ENCODE measurements at places on chromosomes 1 and 21.
A peak's percentile ranks its signal among the peaks of the same experiment; 100 is the strongest.

GRCh38 chr1:106986603-106987002 is 69.9 kb upstream of the PRMT6 start:
- no peak for DNase-seq

GRCh38 chr21:34728479-34728878 is 59.7 kb downstream of the CLIC6 start:
- no peak for DNase-seq

DNA sequence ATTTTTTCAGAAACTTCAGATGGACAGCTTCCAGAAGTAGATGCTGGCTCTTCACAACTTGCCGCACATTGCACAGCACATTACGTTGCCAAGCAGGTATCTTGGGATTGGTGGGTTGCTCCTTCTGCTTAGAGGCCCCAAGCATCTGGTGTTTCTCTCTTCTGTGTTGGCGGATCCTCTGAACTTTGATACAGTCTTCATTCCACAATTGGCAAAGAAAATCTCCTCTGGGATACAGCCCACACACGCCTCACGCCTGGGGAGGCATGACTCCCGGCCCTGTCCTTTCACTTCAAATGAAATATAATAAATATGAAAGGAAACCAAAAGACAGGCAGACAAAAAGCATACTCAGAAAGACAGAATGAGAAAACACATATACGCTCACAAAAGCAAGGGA is 72.3 kb upstream of the PPP2R5A start:
- DNase-seq = no peak

GRCh38 chr21:38171723-38172344 is 85.0 kb upstream of the KCNJ15 start:
- peak; percentile 74 for DNase-seq

- DNase-seq = no peak
These were observed 45.7 kb downstream of the GALNT2 start for GRCh38 chr1:230112782-230113181.

DNA sequence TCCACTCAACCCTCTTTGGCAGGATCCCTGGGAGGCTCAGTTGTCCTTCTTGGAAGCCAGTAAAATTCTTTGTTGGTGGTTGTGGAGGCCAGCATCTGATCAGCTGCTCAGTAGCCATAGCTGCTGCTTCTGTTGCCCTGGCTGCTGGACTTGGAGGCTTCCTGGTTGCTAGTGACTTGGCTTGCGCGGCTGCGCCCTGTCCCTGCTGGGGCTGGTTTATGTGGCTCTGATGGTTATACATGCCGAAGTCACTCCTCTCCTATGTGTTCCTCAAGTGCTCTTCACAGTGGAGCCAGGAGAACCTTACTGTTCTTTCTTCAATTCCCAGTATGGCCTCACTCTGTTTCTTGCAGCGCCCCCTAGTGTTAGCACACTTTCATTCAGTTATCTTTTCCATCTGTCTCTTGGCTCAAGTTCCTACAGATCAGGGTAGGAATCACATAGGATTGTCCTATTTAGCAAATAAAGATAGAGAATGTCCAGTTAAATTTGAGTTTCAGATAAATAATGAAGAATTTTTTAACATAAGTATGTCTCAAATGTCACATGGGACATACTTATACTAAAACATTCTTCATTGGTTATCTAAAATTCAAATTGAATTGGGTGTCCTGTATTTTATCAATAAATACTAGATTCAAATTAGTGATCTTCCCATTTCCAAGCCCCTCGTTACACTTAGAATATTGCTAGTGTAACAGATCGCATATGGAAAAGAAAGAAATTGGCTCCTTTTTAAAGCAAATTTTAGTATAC is 176.5 kb downstream of the TGFB2 start:
- DNase-seq = no peak

DNA sequence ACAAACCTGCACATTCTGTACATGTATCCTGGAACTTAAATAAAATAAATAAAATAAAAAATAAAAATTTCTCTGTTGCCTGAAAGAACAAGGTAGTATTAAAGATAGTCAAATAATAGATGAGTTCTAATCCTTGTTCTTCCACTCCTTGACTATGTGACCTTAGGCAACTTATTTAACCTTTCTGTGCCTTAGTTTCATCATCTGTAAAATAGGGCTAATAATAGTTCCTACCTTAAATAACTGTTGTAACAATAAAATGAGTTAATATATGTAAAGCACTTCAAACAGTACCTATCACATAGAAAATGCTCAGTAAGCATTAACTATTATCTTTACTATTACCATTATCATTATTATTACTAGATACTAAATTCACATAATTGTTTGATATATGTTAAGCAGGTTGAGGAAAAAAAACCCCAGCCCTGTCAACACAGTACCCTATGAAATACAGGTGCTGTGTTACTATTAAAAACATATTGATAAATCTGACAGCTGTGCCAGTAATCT is 23.1 kb downstream of the SASS6 start:
- no peak for DNase-seq

GRCh38 chr1:9246841-9247785 is 12.5 kb downstream of the H6PD start:
- no peak for DNase-seq

DNA sequence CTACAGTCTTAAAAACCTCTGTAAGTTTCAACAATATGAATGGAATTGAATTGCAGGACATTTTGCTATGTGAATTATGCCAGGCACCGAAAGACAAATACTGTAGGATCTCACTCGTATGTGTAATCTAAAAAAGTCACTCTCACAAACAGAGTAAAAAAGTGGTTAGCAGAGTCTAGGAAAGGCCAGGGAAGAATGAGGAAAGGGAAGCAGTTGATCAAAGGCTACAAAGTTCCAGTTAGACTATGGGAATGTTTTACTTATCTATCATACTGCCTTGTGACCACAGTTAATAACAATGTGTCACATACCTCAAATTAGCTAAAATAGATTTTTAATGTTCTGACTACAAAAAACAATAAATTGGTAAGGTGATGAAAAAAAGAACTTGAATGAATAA is 565.4 kb upstream of the BRINP3 start:
- DNase-seq = peak; percentile 2

DNA sequence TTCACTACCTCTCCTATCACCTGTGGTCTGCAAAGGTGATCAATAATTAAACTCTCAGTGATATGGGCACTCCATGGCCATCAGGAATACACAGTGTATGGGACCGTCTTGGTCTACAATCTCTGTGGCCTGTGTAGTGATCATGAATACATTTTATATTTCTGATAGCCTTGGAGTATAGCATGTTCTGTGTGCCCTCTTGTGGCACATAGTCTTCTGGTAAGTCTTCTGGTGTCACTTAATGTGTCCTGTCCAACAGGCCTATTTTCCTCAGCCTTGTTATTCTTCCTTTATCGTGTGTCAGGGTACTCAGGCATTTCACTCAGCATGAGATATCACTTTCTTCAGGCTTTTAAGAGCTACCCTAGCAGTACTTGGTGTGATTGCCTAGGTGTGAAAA is 393.6 kb downstream of the AGBL4 start:
- peak; percentile 11 for DNase-seq

- no peak for DNase-seq
These were observed 163.7 kb downstream of the ROR1 start for GRCh38 chr1:63937461-63938022.

DNA sequence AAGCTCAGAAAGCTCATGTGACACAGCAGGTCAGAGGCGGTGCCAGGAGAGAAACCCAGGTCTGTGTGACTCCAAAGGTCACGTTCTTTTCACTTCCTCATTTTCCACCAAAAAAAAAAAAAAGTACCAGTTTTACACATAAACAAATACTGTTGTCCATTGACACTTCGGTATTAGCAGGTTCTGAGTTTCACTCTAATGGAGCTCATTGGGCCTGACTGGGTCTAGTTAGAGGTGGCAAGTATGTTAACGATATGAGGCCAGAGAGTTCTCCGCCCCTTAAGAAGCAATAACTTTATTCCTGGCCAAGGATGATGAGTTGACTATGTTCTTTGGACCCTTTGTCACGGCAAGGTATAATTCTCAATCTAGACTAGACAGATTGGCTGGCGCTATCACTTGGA is 30.0 kb upstream of the SDE2 start:
- DNase-seq = no peak

GRCh38 chr1:6330410-6330911 is 63.1 kb downstream of the ACOT7 start:
- peak; percentile 87 for DNase-seq

DNA sequence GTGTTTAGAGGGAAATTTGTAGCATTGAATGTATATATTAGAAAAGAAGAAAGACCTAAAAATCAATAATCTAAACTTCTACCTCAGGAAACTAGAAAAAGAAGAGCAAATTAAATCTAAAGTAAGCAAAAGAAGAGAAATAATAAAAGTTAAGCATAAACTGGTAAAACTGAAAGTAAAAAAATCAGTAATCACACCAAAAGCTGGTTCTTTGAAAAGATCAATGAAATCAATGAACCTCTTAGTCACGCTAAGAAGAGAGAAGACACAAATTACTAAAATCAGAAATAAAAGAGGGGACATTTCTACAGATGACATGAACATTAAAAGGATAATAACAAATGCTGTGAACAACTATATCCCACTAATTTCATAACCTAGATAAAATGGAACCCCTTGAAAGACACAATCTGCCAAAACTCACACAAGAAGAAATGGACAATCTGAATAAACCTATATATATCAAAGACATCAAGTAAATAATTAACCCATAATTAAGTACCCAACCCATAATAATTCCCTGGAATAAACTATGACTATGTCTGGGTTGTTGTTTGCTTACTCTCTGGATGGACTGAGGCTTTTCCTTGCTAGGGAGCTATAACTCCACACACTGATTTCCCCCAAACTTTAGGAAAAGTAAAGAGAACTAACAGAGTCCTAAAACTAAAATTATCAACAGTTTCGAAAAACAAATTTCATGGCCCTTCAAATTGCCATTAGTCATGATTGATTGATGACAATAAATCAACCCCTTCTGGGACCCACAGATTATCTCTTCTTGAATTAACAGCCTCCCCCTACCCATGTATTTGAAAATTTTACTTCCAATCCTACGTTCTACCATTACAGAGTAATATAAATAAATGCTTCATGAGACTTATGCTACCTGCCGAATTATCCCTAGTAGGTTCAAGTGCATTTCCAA is 2.8 kb upstream of the CDC73 start:
- no peak for DNase-seq

- no peak for DNase-seq
These were observed 48.3 kb downstream of the ADGRL2 start for GRCh38 chr1:81848880-81849682.

DNA sequence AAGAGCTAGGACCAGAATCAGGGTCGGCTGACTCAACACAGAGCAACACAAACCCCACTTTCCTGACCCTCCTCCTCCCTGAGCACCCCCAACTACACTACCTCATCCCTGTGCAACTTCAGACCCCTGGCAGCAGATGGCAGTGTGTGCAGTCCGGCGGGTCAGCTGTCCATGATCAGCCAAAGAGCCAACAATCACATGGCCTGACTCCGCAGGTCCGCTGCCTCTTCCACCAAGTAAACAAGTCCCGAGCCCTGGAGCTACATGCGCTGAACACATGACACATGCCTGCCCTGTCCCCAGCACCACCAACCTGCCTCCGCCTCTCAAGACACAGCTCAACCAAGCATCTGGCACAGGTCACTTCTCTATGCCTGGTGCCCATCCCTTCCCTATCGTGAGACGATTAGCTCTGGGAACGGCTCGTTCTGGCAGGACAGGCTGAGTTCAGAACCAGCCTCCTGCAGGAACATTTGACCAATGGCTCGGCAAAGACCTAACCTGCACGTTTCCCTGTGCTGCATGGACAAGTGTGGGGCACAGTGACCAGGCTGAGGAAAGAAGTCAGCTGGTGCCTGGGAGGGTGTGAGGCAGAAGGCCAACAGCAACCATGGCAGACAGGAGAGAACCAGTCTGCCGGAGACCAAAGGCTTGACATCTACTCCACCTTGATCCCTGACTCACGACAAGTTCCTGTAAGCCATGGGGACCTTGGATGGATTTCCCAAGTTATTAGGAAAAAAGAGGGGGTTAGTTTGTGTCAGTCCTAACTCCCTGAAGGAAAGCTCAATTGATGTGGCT is 60.3 kb downstream of the CD46 start:
- no peak for DNase-seq

GRCh38 chr1:223674119-223674890 is 8.8 kb upstream of the CAPN8 start:
- DNase-seq = no peak

DNA sequence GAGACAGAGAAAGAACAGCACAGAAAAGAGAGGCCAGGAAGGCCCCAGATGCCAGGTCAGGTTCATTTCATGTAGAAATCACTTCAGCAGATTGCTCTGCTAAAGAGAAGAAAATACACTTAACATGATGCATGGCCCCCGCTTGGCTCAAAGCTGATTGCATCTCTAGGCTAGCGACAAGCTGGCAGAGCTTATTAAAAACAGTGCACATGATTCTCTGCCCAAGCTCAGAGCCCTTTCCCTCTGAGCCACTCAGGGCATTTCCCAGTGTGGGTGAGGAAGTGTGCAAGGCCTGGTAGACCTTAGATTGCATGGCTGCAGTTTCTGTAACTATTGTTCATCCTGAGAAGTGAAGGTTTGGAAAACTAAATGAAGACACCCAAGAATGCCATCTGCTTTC is 3.3 kb upstream of the CAPN9 start:
- DNase-seq = no peak

DNA sequence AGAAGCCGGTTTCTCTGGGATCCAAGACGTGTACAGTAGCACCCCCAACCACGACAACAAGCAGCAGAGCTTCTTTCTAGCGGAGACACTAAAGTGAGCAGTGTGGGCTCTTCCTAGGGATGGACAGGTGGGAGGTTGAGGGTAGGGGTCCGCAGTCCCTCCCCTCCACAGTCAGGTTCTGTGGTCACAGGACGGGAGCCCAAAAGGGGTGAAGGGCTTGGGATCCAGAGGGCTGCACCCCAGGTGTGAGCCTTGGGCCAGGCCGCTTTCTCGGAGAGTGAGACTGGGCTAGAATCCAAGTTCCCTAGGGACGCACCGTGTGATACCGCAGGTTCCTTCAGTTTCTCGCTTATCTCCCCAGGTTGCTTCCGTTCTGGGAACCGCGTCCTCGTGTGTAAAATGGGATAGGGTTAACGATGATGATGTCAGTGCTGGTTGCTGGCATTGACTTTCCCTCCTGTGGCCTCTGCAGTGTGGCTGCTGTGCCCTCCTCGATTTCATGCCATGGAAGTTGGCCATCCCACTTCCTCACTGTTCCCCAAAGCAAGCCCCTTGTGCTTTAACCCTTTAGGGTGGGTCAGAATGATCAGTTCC is 17.3 kb upstream of the SELENON start:
- no peak for DNase-seq

DNA sequence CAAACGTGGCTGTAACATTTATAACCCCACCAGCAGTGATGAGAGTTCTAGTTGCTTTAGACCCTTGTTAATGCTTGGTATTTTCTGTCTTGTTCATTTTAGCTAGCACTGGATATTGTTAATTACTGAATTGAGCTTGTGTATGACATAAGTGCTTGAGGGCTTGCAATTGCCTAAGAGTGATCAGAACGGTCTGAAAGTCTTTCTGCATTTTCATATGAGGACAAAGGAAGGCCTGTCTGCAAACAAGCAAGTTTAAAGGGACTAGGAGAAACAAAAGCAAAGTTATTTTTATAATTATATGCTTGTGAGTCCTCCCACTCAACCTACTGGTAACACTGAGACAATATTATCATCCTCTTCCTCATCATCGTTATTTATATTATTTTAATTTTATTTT is 305.5 kb upstream of the DUSP10 start:
- DNase-seq = no peak

- peak; percentile 53 for DNase-seq
These were observed 98.9 kb downstream of the DHRS3 start for GRCh38 chr1:12518931-12519692.
